Fibroblast of skin of right biceps (primary cell): ENCODE measurements at places on chromosomes 4 and X.

- no peak for DNase-seq
Measured at GRCh38 chr4:173578956-173579355, 48.9 kb upstream of the HAND2 start.

- DNase-seq: no peak
Measured at GRCh38 chrX:136627409-136627808, 20.5 kb upstream of the CD40LG start.

- no peak for DNase-seq
Measured at GRCh38 chrX:63400340-63400739, 49.2 kb upstream of the SPIN4 start.

- DNase-seq: no peak
Measured at GRCh38 chrX:93422693-93423092, 250.7 kb downstream of the NAP1L3 start.

DNA sequence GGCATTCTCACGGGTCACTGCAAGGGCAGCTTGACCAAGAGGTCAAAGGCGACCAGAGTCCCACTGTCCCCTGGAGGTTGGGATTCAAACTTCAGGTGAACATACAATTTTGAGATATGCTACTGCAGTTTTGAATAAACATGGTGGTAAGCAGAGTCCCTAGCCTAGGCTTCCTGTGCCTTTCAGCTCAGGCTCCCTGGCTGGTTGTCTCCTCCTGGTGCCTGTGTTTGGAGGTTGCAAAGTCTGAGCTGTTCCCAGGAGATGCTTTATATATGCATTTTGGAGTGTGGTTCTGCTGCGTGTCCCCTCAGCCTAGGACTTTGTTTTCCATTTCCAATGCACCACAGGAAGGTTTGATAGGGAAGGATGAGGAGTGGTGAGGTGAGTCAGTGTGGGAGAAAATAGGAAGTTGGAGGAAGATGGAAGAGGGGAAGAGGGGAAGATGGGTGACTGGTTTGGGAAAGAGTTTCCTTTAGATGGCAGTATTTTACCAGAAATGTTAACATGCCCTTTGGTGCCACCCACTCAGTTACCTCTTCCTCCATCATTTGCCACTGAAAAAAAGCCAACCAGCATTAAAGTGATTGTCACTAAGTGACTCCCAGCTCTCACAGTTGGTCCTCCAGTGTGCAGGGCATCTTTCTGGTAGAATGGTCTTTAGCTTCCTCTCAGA is 211.7 kb upstream of the AGTR2 start:
- no peak for DNase-seq

DNA sequence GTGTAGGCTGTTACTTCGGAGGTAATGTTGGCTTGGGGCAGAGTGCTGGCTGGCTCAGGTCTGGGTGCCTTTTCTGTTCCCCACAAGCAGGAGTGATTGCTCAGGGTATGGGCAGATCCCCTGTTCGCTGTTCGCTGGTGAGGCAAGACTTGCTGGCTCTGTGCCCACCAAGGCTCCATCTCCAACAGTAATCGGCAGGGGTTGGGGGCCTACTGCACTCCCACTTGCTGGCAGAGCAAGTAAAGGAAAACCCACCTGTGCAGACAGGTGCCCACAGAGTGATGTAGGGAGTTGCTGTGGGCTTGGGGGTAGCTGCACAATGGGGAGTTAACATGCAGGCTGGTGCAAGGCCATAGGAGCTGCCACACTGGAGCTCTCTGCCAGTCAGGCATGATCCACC is 8.0 kb upstream of the TMSB15C start:
- no peak for DNase-seq

- no peak for DNase-seq
Measured at GRCh38 chr4:663046-663437, 11.0 kb downstream of the ATP5ME start.

- no peak for DNase-seq
Measured at GRCh38 chr4:81505004-81505598, 33.4 kb upstream of the RASGEF1B start.

DNA sequence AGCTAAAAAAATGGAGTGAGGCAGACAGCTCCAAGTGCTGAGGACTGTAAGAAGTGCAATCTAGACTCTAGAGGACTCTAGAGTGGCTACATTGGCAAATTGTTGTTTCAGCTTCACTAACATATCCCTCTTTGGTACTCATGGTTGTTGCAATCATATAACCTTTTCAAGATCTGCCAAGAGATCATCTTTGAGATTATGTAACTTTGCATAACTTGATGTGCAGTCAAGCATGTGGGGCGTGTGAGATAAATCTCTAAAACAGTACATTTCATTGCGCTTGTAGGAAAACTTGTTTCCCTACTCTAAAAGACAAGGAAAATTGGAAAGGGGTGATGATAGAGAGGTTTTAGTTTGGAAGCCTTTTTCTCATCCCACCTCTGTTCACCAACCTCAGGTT is 11.2 kb upstream of the BRS3 start:
- no peak for DNase-seq

GRCh38 chr4:78100060-78100459 is 42.9 kb downstream of the FRAS1 start:
- DNase-seq: peak; percentile 7

GRCh38 chrX:129599499-129599898 is 55.3 kb downstream of the APLN start:
- no peak for DNase-seq

DNA sequence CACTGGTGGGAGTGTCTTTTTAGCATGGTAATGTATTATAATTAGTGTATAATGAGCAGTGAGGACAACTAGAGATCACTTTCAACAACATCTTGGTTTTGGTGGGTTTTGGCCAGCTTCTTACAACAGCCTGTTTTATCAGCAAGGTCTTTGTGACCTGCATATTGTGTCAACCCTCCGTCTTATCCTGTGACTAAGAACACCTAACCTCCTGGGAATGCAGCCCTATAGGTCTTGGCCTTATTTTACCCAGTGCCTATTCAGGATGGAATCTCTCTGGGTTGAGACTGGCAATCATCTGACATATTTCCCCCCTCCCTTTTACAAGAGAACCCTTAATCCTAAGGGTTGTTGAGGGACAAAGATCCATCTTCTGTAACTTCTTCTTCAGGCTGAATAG is 21.9 kb upstream of the ADH4 start:
- no peak for DNase-seq

DNA sequence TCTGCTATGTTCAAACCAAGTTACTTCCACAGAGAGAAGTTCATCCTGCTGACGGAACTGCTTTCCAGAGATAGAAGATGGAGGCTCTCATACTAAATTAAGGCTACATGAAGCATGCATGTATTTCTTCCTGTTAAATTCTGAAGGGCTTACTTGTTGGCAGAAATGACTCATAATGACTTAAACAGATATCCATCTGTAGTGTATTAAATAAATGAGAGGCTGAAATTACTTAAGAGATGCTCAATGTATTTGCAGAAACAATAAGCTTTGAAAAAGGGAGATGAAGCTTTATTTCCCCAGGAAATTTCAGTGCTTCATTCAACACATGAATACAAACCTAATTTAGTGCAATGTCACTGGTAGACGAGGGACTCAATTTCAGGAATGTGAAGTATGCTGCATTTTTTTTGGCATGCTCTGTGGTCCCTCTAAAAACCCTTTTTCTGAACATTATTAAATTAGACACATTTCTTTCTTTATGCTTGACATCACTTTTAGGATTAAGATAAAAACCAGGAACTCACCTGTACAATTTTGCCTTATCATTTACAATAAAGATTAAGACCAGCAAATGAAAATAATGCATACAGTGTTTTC is 759.1 kb upstream of the POU3F4 start:
- peak; percentile 17 for DNase-seq

DNA sequence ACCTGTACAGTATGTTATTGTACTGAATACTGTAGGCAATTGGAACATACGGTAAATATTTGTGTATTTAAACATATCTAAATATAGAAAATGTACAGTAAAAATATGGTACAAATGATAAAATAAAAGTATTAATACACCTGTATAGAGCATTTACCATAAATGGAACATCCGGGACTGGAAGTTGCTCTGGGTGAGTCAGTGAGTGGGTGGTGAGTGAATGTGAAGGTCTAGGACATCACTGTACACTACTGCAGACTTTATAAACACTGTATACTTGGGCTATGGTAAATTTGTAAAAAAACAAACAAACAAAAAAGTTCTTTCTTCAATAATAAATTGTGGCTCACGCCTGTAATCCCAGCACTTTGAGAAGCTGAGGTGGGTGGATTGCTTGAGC is 52.4 kb upstream of the FHL1 start:
- DNase-seq: no peak

GRCh38 chr4:44662623-44663005 is 11.2 kb upstream of the YIPF7 start:
- DNase-seq: no peak

DNA sequence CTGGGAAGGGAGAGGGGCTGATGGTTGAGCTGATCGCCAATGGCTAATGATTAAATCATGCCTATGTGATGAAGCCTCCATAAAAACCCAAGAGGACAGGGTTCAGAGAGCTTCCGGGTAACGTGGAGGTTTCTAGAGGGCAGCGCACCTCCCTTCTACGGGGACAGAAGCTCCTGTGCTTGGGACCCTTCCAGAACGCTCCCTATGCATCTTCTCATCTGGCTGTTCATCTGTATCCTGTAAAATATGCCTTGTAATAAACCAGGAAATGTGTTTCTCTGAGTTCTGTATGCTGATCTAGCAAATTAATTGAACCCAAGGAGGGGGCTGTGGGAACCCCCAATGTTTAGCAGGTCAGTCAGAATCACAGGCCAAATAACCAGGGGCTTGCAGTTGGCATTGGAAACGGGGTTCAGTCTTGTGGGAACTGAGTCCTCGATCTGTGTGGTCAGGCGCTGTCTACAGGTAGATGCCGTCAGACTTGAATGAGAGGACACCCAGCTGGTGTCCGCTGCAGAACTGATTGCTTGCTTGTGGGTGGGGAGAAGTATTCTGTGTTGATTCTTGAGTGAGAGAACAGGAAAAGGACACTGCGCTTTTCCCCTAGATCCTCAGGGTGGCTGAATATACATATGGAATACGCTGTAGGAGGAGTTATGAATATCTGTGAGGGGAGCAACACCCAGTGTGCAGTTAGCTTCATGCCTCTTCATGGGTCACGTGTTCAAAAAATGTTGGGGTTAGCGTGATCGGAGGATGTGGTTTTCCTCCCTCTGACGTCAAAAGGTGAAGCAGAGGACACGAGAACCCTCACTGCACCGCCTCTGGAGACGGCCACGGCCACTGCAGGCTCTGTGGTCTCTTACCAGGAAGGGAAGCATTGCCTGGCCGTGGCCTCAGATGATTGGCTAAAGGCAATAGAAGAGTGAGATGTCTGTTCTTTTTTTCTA is 29.2 kb downstream of the HTT-AS start:
- DNase-seq: peak; percentile 67

DNA sequence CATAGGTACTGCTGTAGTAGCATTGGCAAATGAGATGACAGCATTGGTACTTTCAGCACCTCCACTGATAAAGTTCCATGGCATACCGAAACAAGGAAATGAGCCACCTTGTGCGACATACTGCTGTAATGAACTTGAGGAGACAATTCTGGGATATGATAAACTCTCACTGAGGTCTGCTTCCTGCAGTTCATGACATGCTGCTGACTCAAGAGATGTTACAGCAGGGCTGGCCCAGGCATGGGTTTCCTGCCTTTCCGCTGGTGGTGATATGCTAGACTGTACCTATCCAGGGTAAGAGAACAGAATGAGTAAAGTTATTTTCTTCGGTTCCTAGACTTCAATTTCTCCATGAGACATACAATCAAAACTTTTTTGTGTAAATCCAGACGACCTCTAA is 17.1 kb downstream of the BEND2 start:
- DNase-seq: no peak

DNA sequence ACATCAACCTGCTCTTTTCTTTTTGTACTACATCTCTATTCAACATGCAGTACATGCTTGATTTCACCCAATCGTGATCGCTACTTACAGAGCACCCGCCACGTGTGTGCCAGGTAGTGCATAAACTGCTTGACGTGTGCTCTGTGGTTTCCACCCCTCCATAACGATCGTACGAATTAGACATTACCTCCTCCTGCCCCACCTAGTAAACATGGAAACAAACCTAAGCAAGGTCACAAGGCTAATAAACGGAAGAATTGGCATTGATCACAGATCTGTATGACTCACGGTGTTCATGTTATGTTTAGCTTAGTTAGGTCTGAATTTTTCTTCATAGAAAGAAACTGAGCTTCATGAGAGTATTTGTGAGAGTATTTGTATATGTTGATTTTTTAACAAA is 64.1 kb downstream of the STX18 start:
- no peak for DNase-seq

- no peak for DNase-seq
Measured at GRCh38 chrX:103092942-103093341, at the start of gene NXF3. NXF3 (minus strand) TSS chrX:103093143; CDS start chrX:103093023, 120 bp downstream.

- DNase-seq: no peak
Measured at GRCh38 chrX:148501386-148502066, 1.1 kb downstream of the AFF2 start.

DNA sequence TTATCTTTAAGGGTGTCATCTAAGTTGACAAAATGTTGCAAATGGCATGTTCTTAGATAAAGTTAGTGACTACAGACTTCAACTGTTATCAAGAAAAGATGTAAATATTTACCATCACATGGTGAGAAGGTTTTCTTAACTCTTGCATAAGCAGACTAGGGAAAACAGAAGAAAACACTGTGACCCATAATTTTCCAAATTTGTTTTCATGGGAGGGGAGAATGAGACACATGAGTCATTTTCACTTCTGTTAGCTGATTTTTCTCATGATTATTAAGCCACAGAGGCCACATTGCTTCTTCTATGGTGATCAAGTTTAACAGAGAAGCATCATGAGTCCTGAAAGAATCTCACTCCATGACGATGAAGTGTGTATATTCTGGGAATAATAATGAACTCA is 30.2 kb upstream of the SYTL5 start:
- no peak for DNase-seq

DNA sequence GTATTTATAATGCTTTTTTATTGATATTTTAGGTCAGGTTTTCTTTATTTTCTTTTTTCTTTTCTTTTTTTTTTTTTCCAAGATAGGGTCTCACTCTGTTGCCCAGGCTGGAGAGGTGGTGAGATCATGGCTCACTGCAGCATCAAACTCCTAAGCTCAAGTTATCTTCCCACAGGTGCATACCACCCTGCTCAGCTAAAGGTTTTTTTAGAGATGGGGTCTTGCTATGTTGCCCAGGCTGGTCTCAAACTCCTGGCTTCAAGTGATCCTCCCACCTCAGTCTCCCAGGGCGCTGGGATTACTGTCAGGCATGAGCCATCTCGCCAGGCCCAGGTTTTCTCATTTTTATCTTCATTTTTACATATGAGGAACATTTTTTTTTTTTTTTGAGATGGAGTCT is 3.3 kb downstream of the WDR44 start:
- no peak for DNase-seq

DNA sequence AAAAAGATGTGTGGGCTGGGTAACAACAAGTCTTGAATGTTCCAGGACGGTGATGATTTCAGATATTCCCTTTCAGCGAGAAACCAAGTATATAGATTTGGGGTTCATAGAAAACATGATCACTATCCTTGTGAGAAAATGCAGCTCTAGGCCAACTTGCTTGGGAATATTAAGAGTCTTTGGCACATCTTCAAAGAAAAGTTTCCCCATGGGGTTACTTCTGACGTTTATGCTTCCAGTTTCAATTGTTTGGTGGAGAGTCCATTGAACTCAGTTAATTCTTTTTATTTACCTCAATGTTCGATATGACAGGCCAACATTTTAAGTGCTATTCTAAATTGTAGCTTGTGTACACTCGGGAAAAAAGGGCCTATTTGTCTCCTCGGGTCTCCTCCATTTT is 126.7 kb downstream of the NHS start:
- no peak for DNase-seq

GRCh38 chr4:165563851-165564250 is 185.0 kb downstream of the CPE start:
- peak; percentile 51 for DNase-seq

GRCh38 chr4:55947912-55948725 is 626 bp upstream of the CEP135 start:
- peak; percentile 97 for DNase-seq
